Prostate gland (tissue), 2 donors: ENCODE measurements at places on chromosomes 5 and 9.

- DNase-seq: no peak
Measured at GRCh38 chr9:120873512-120873911, 3.5 kb downstream of the PHF19 start.

DNA sequence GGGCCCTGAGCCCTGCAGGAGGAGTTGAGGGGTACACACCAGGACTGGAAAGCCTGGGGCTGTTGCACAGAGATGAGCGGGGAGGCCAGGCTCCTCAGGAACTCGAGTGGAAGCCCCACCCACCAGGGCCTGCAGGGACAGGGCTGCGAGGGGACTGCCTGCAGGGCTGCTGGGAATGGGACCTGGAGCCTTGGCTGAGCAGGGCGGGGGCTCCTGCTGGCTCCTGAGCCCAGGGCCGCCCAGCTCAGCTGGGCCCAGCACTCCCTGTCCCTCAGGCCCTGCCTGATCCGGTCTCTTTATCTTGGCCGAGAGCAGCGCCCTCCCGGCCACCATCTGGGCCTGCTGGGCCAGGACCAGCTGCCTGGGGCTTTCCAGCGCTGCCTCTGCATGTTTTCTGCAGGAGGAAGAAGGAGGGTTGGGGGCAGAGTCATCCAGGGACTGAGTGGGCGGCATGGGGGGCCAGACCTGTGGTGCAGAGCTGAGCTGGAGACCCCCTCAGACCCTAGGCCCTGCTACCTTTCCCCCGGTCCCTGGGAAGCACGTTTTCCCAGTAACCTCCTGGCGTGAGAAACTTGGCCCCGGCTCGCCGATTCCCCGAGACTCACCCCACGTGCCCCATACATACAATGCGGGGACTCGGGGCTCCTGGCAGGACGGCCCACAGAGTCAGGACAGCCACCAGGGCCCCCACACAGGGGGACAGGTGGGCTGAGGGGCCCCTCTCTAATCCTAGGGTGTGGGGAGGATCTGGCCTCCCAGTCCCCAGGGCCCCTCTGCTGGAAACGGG is 9.4 kb downstream of the LCN12 start:
- DNase-seq: peak; percentile 59

- DNase-seq: no peak
Measured at GRCh38 chr5:122126177-122126755, 3.1 kb upstream of the ZNF474 start.

DNA sequence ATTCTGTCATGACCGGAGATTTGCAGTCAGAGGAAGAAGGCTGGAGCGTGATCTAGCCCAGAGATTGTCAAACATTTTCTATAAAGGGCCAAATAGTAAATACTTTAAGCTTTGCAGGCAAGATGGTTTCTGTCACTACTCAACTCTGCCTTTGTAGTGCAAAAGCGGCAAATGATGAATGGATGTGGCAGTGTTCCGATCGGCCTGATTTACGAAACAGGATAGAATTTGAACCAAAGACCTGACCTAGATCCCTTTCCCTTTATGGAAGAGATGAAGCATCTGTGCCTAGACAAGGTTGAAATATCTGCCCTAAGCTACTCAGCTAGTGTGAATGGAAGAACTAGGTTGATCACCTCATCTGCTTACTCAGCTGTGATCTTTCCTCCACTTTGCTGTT is 209.5 kb downstream of the YTHDC2 start:
- no peak for DNase-seq

DNA sequence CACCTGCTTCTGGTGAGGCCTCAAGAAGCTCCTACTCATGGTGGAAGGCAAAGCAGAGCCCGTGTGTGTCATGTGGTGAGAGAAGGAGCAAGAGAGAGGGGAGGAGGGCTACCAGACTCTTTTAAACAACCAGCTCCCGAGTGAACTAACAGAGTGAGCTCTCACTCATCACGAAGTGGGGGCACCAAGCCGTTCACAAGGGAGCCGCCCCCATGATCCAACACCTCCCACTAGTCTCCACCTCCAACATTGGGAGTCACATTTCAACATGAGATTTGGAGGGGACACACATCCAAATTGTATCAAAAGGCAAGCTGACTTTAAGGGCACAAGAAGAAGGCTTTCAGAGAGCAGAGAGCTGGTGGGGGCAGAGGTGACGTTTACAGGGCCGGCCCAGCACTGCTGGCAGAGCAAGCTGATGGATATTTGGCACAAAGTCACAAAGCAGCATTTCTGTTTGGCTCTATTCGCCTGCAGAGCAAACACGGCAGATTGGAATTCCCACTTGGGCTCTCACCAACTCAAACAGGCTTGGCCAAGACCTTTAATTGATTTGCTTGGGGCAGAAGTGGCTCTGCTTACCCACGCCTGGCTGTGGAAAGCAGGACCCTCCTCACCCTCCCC is 20.0 kb downstream of the PITX1 start:
- DNase-seq: peak; percentile 76
